ENCODE measurements at places on chromosomes 3 and 15.

DNA sequence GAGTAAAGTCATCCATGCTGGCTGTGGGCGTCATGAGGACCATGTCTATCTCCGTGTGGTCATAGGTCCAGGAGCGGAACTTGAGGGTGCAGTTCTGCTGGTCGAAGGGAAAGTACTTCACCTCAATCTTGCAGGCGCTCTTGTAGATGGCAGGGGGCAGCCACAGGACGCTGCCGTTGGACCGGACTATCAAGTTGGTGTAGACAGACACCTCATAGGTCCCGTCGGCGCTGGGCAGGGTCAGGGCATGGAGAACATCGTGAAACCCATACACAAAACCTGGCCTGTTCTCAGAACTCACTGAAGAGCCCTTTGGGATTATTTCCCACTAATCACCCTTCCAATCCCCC is 8.9 kb upstream of the CHRNA3 start:
- DNase-seq = no peak

DNA sequence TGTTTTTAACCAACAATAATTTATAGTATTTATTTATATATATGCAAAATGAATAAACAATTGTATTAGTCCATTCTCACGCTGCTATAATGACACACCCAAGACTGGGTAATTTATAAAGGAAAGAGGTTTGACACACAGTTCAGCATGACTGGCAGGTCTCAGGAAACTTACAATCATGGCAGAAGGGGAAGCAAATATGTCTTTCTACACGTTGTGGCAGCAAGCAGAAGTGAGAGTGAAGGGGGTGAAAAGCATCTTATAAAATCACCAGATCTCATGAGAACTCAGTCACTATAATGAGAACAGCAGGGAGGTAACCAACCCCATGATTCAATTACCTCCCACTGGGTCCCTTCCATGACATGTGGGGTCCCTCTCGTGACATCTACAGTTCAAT is 162.8 kb upstream of the SLITRK3 start:
- no peak for DNase-seq

GRCh38 chr3:138317687-138318086 is 12.0 kb downstream of the NME9 start:
- DNase-seq = no peak

DNA sequence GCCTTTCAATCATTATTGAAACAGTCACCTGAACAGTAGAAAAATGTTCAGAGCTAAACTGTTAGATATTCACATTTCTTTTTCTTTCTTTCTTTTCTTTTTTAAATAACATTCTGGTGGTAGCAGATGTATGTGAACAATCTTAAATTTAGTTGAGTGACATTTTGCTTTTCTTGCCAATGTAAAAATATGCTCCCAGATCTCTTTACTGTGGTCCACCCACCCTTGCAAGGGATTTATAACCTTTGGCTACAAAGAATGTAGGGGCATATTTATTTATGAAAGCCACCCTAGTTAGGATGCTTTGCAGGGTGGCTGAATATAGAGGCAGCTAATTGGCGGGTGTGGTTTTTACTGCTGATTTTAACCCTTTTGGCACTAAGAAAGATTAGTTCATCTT is 473.9 kb downstream of the MFSD1 start:
- DNase-seq = no peak

- DNase-seq = no peak
These were observed 60.9 kb downstream of the LRRC28 start for GRCh38 chr15:99312228-99312627.

GRCh38 chr3:197144188-197144587 is 114.6 kb upstream of the MELTF start:
- no peak for DNase-seq

GRCh38 chr15:90838139-90838538 is 30.2 kb upstream of the FURIN start:
- no peak for DNase-seq

DNA sequence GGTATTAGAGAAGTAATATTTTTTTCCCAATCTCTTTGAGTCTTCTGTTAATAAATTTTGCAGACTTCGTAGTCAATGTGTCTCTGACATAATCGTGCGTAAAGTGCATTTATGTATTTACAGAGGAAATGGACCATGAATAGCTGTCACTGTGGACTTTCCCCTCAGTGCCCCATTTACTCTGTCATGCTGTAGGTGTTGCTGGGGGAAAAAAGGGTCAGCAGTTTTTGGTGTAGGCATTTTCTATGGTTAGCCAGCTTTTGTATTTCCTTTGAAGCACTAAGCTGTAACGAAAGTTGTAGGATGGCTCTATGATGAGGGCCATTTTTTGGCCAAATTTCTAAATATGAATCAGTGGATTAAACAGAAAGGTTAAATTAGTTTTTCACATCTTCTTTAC is 598.4 kb downstream of the FGF12 start:
- no peak for DNase-seq

GRCh38 chr3:192409201-192409837 is 318.0 kb downstream of the FGF12 start:
- peak; percentile 75 for DNase-seq

GRCh38 chr3:158330870-158331269 is 221.0 kb downstream of the RSRC1 start:
- DNase-seq = no peak

DNA sequence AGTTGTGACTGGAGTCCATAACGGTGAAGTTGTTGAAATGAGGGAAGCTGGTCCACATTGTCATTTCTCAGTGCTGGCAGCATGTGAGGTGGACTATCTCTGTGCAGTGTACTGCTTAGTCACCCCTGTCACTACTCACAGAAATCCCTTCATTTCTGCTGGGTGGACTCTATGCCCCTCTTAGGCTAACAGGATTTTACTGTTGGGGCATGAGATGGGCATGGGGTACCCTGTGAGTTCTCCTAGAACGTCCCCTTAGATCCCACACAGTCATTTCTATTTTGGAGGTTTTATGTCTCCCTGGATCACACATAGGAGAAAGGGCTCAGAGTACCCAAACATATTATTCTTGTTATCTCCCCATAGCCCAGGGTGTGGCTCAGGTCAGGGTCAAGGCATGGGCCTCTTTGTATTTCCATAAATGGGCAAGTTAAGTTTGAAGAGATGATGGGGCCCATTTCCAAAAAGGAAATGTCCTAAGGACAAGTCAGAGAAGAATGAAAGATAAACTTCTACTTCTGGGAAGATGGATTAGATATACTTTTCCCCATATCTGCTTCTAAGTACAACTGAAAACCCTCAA is 15.2 kb downstream of the P2RY1 start:
- no peak for DNase-seq

DNA sequence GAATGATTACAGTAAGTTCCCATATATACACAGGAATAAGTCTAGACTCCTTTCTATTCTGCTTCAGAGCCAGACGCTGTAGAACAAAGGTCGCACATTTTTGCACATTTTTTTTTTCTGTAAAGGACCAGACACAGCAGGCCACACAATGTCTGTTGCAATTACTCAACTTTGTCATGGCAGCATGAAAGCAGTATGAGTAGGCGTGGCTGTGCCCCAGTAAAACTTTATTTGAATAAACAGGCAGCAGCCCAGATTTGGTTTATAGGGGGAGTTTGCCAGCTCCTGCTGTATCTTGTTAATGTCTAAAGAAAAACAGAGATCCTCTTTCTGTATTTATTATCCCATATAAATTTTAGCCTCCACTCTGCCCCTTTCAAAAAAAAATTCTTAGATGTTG is 708.3 kb downstream of the FHIT start:
- DNase-seq = no peak

GRCh38 chr3:115348951-115349745 is 202.1 kb upstream of the ZBTB20 start:
- DNase-seq = no peak

DNA sequence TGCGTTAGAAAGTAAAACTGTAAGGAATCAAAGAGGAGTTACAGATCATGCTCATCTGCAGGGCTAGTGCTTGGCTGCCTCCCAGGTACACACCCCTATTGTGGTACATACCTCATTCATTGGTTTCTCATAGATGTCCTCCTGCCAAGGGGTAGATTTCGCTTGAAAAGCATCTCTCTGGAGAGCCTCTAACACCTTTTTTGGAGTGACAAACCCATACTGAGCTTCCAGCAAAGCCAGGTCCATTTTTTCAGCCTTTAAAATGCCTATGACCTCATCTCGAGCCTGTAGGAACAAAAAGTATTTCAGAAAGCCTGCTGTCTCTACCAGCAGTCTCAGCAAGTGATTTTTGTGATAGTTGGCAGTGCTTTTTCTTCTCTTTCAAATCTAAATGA is 112.1 kb downstream of the CMSS1 start:
- DNase-seq = no peak

DNA sequence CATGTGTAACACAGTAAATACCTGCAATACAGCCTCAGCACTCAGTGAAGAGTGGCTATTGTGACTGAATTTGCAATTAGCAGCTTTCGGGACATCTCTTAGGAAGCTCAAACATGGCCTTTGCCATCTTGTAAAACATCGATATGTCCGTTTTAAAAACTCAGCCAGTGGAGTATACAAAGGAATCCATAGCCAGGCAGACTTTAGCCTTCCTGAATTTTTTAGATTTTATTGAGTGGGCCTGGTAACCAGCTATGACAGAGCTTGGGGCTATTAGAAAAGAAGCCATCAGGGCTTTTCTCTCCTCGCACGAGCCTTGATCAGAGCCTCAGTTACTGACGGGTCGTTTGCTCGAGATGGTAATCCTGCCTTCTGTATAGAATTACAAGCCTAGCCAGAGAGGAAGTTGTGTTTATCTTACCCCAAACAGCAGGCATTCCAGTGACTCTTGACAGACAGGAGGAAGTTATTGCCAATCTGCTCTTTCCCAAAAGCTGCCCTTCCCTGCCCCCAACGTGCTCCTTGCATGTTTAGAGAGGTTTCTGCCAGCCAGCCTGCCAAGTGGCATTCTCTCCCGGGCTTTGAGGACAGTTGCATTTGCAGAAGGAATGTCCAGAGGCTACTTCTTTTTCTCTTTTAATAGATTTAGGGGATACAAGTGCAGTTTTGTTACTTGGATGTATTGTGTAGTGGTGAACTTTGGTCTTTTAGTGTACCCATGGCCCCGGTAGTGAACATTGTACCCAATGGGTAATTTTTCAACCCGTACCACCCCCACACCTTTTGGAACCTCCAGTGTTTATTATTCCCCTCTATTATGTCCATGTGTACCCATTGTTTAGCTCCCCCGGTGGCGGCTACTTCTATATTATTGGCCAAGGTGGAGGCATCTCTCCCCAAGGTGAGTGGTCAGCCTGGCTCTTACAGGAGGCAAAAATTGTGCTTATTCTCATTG is 40.6 kb downstream of the ITPR1 start:
- no peak for DNase-seq

GRCh38 chr3:197742787-197743186 is 6.1 kb upstream of the RUBCN start:
- DNase-seq = no peak

DNA sequence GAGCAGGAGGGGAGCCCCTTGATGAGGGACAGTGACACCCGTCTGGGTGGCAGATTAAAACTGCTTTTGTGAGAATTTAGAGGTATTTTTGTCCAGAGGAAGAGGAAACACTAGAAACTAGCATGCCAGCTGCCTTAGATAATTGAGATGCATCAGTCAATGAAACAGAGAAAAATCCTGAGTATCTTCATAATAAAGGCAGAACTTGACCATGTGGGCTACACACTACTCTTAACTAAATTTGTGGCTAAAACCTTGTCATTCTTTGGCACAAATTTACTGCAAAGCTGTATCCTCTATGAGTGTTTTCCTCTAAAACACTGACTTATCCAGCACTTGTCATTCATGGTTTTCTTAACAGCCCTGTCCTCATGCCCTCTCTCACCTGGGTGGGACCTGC is 259.7 kb upstream of the TPM1 start:
- DNase-seq = no peak

DNA sequence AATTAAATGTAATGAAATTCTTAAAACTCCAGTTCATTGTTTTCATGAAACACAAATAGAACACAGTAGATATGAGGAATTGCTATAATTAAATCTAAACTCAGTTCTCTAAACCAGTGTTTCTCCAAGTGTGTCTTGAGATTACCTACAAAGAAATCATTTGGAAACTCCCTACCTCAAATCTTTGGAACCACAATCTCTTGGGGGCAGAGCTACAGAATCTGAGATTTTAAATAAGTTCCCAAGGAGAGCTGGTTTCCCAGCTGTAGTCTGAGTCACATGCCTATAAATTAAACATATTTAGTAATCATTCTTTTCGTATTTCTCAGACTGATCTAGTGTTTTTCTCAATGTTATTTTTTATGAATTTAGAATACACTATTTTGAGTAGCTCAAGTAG is 17.0 kb upstream of the ACTC1 start:
- no peak for DNase-seq
